Activated B cell treated with CpG ODN at 0.5 μM for 24 hours (primary cell): ENCODE measurements at places on chromosomes 7 and 10.

- no peaks in the 10 kb centered on the region for H3K27me3 ChIP-seq
- H3K4me1 ChIP-seq: peaks cover 64% of the 10 kb centered on the region
- H3K27ac ChIP-seq: peak overlapping the region; percentile 91
- H3K4me3 ChIP-seq: no peak overlapping the region
- H3K36me3 ChIP-seq: peaks cover 8% of the 10 kb centered on the region
- no peak for DNase-seq
These were observed 86.8 kb upstream of the ANKRD1 start for GRCh38 chr10:91007655-91008054.

- H3K4me3 ChIP-seq: no peak overlapping the region
- H3K27ac ChIP-seq: no peak overlapping the region
- no peaks in the 10 kb centered on the region for H3K36me3 ChIP-seq
These were observed 172.8 kb upstream of the CDK1 start for GRCh38 chr10:60605476-60605875.

DNA sequence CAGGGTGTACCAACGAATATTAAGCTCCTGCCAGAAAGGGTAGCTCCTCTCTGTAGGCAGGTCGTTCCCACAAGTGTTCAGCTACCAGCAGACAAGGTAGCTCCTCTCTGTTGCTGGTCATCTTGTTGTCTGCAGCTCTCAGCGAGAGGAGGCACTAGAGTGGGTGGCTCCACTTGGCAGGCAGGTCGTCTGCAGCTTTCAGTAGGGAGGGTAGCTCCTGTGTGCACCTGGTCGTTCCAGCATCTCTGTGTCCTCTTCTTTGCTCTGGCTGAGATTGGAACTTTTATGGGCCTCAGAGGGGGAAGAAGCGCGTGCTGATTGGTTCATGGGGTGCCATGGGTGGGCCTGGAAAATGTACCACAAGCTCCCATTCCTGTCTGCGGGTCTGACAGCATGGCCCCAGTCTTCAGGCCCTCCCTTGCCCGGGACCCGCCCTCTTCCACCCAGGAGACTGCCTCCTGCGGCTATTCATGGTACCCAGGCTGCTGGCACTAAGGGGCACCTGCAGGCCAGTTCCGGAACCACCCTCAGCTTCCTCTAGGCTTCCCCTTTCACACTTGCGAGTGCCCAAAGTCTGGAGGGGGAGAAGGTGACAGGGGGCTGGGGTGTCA is 63.9 kb upstream of the CACNA2D1 start:
- H3K27me3 ChIP-seq: no peaks in the 10 kb centered on the region
- no peaks in the 10 kb centered on the region for H3K36me3 ChIP-seq
- H3K4me1 ChIP-seq: no peaks in the 10 kb centered on the region
- no peak overlapping the region for H3K4me3 ChIP-seq

DNA sequence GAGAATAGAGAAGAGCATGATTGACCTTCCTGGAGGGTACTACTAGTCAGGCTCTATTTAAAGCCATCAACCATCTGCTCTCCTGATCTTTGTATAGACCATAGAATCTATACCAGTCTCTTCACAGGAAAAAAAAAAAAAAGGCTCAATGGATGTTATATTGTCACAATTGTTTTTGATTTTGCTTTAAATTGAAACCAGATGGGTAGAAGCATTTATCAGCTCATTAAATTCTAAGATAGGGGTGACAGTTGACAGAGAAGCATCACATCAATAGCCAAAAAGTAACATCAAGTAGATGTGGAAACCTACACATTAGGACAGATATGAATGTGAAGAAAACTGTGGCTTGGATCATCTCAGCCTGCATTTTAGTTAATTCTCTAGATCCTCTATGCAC is 558.9 kb upstream of the MBL2 start:
- H3K36me3 ChIP-seq: no peaks in the 10 kb centered on the region
- H3K27ac ChIP-seq: no peak overlapping the region
- no peak overlapping the region for H3K4me3 ChIP-seq
- H3K4me1 ChIP-seq: no peaks in the 10 kb centered on the region

DNA sequence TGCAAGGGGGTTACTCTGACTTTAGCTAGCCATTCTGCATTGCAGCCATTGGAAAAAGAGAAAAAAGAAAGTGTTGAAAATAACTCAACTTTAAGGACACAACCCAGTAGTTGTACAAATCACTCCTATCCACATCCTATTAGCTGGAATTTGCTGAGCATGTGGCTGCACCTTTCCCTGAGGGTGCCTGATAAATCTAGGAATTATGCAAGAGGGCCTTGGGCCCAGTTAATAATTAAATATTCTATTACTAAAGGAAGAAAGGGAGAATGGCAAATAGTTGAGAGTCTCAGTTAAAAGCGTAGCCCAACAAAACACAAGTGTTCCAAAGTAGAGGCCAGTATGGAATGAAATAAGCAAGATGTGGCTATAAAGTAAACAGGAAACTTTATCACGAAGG is 200.9 kb upstream of the CNTNAP2 start:
- H3K27ac ChIP-seq: no peak overlapping the region
- DNase-seq: no peak
- H3K4me1 ChIP-seq: no peaks in the 10 kb centered on the region
- no peaks in the 10 kb centered on the region for H3K36me3 ChIP-seq
- H3K27me3 ChIP-seq: no peaks in the 10 kb centered on the region

- no peak overlapping the region for H3K27ac ChIP-seq
- peaks cover 15% of the 10 kb centered on the region for H3K4me1 ChIP-seq
- no peaks in the 10 kb centered on the region for H3K36me3 ChIP-seq
- DNase-seq: no peak
- H3K4me3 ChIP-seq: no peak overlapping the region
These were observed 33.2 kb upstream of the NAMPT start for GRCh38 chr7:106317971-106318370.

DNA sequence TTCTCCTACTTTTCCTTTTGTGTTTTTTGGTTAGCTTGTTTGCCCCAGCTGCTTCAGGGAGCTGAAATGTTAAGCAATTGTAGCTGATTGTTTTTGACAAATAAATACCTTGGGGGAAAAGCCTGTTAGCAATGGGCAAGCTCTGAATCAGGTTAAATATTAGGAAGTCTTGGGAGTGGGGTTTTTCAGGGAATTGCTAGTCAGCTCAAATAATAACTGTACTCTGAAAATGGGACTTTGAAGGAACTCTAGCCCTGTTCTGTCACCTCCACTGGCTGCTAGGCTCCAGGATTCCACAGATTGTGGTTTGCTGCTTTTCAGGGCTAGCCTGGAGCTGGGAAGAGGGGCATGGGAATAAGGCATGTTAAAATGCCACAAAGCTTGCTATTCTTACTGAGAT is 39.5 kb downstream of the ADK start:
- peak overlapping the region; percentile 67 for H3K4me3 ChIP-seq
- peak overlapping the region; percentile 92 for H3K27ac ChIP-seq
- H3K36me3 ChIP-seq: no peaks in the 10 kb centered on the region

- no peak for DNase-seq
- H3K4me1 ChIP-seq: no peaks in the 10 kb centered on the region
- no peak overlapping the region for H3K4me3 ChIP-seq
- no peaks in the 10 kb centered on the region for H3K27me3 ChIP-seq
These were observed 82.8 kb upstream of the ZNF32 start for GRCh38 chr10:43731486-43731885.

DNA sequence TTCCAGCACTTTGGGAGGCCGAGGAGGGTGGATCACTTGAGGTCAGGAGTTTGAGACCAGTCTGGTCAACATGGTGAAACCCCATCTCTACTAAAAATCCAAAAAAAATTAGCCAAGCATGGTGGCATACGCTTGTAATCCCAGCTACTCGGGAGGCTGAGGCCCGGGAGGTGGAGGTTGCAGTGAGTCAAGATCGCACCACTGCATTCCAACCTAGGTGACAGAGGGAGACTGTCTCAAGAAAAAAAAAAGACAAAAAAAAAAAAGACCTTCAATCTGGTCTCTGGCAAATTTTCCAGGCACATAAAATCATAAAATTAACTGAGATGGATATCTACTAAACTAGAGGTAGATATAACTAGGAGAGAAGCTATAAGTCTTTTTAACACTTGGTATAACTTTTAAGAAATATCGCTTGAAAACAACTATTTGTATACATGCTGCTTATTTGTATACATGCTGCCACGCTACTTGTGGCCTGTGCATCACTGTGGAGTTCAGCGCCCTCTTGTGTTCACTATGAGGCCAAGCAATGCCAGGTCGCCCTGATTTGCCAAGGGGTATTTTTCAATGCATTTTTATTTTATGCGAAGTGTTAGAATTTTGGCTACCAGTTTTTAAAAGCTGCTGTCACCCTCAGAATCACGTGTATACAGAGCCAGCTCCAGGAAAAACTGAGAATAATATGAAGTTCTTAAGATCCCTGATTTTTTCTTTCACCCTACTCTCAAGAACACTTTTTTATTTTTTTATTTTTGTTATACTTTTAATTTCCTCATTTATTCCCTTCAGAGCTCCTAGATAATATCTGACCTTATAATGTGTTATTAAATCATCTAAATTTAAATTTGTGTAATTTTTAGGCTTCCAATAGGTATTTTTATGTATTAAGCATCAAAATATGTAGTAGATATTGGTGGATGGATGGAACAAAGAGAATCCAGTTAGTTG is 26.7 kb downstream of the CYCS start:
- DNase-seq: no peak
- peaks cover 5% of the 10 kb centered on the region for H3K4me1 ChIP-seq
- H3K4me3 ChIP-seq: no peak overlapping the region
- peaks cover 3% of the 10 kb centered on the region for H3K27me3 ChIP-seq

DNA sequence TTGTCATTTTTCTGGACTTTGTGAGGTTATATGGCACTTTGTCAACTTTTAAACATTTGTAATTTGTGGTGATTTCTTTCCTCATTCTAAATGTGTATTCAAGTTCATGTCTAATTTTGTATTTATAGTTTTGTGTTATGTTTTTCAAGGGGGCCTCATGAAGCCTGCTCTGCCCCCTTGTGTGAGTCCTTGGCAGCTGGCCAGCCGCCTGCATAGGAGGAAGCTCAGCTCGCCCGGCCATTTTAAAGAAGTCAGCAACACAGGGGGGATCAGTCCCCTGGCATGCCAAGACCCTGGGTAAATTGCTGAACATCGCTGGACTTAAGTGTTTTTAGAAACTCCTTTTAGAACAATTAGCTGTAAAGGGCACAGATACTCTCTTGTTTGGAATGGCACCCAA is 123.0 kb downstream of the ANLN start:
- no peak overlapping the region for H3K4me3 ChIP-seq
- no peaks in the 10 kb centered on the region for H3K27me3 ChIP-seq
- H3K4me1 ChIP-seq: no peaks in the 10 kb centered on the region
- no peaks in the 10 kb centered on the region for H3K36me3 ChIP-seq

GRCh38 chr10:3785851-3786271 is 852 bp upstream of the KLF6 start:
- H3K27ac ChIP-seq: peak overlapping the region; percentile 98
- peak overlapping the region; percentile 91 for H3K4me3 ChIP-seq
- peaks cover 38% of the 10 kb centered on the region for H3K36me3 ChIP-seq
- no peaks in the 10 kb centered on the region for H3K27me3 ChIP-seq

- H3K4me1 ChIP-seq: no peaks in the 10 kb centered on the region
- H3K36me3 ChIP-seq: no peaks in the 10 kb centered on the region
- peaks cover 3% of the 10 kb centered on the region for H3K27me3 ChIP-seq
- H3K27ac ChIP-seq: no peak overlapping the region
These were observed 29.5 kb downstream of the CTNNA3 start for GRCh38 chr10:67666416-67667034.

DNA sequence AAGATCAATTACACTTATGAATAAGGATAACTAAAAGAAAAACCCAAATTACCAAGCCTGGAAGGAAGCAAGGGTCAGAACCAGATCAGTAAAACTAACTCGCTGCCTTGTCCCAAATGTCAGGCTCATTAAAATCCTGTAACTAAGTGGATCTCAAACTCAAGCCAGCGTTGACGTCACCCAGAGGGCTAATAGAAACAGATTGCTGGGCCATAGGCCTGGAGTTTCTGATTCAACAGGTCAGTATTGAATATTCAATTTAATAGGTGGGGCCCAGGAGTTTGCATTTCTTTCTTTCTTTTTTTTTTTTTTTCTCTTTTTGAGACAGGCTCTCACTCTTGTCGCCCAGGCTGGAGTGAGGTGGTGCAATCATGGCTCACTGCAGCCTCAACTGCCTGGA is 397.0 kb downstream of the CALN1 start:
- H3K27me3 ChIP-seq: no peaks in the 10 kb centered on the region
- no peak overlapping the region for H3K27ac ChIP-seq
- no peaks in the 10 kb centered on the region for H3K36me3 ChIP-seq
- H3K4me1 ChIP-seq: no peaks in the 10 kb centered on the region
- DNase-seq: no peak
- no peak overlapping the region for H3K4me3 ChIP-seq

DNA sequence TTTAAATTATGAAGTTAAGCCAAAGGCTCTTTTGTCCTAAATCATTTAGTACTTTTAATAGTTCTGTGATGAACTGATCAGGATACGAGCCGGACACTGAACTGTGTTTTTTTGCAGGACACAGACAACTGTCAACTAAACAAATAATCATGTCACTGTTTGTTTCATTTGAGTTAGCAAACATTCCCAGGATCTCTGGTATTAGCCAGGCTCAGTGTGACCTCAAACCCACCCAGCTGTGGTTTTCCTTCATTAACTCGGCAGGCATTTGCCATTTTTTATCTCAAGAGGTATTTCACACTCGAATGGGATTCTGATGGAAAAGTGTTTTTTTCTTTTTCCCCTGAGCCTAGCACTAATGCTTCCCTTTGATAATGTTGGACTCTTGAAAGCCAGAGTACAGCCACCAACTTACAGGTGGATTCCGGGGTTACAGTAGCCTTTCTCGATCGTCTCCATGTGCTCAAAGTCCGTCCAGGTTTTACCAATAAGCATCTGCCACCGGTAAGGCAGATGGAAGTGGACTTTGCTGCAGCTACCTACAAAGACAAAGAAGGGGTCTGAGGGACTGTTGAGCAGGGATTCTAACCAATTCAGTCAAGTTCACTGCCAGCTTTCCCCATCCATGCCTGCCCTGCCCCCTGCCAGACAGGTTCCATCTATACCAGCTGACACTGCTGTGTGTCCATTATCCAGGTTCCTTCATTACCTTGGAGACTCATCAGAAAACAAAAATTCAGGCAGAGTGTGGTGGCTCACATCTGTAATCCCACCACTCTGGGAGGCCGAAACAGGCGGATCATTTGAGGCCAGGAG is 33.4 kb downstream of the ZC3HAV1 start:
- peaks cover 91% of the 10 kb centered on the region for H3K36me3 ChIP-seq
- no peak overlapping the region for H3K4me3 ChIP-seq
- H3K4me1 ChIP-seq: peaks cover 20% of the 10 kb centered on the region

DNA sequence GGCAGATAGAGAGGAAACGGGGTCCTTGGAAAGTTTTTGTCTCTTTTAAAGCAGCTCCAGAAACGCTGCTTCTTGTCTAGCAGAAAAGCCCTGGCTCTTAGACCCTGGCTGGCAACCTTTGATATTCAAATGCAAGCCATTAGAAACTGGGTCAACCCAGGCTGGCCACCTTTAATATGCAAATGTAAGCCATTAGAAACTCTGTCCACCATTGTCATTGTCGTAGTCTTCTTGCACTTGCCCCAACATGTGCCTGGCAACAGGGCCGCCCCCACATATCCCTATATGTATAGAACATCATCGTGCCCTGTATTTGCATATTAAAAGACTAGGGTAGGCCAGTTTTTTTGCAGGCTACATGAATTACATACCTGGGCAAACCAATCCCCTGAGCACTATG is 621.3 kb upstream of the DPP6 start:
- H3K36me3 ChIP-seq: no peaks in the 10 kb centered on the region
- H3K4me1 ChIP-seq: no peaks in the 10 kb centered on the region
- no peak for DNase-seq
- no peak overlapping the region for H3K27ac ChIP-seq
